ENCODE measurements at places on chromosomes 2 and 18.

DNA sequence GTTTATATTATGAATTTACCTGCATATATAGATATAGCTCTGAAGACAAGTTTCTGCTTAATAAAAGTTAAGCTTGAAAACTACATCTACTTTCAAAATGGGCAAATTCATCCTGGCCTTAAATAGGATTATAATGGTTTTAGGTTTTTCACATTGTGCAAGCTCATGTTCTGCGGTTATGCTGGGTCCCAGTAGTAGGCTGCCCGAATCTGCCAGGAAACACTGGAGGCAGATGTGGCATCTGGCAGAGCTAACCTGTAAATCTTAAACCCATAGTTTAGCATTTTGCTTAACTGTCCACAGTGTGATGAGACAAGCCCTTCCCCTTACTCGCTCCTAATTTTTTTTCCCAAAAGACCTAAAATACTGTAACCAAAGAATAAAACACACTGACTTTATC lies 234.2 kb downstream of the TCF4 start:
- no peak for DNase-seq

GRCh38 chr2:239355139-239355538 lies 45.7 kb downstream of the HDAC4 start:
- DNase-seq, result no peak

GRCh38 chr2:169512525-169512924 lies 3.0 kb downstream of the KLHL41 start:
- DNase-seq, result no peak

DNA sequence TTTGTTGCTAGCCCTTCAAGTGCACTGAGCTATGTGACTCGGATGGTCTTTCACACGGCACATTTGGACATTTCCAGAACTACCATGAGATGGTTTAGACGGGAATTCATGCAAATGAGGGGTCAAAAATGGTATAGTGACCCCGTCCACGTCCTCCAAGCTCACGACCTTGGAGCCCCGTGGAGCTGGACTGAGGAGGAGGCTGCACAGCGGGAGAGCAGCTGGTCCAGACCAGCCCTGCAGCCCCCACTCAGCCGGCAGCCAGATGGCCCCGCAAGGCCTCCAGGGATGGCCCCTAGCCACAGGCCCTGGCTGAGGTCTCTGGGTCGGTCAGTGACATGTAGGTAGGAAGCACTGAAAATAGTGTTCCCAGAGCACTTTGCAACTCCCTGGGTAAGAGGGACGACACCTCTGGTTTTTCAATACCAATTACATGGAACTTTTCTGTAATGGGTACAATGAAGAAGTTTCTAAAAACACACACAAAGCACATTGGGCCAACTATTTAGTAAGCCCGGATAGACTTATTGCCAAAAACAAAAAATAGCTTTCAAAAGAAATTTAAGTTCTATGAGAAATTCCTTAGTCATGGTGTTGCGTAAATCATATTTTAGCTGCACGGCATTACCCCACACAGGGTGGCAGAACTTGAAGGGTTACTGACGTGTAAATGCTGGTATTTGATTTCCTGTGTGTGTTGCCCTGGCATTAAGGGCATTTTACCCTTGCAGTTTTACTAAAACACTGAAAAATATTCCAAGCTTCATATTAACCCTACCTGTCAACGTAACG lies 88.8 kb downstream of the EPAS1 start:
- DNase-seq, result no peak

- no peak for DNase-seq
Observed at GRCh38 chr2:74428675-74429074, 7.1 kb downstream of the WDR54 start.
